Endodermal cell (in vitro differentiated cells): ENCODE measurements at places on chromosomes 5 and 9. TPM values are rescaled to one million over a fixed set of nuclear protein-coding genes. Genes with fewer than 3 reads are reported as not detected.

NSA2 gene
- 55.6 to 62.8 TPM (median 61.1 TPM) in 3 replicates for total RNA-seq

ACTBL2 gene
- total RNA-seq: not detected in 3 replicates

TRUB2 gene
- 31.8 and 33.4 TPM in 2 replicates for total RNA-seq

CDX1 gene
- total RNA-seq: 0.25 TPM in 1 of 2 replicates, not detected in the other

DOK3 gene
- 2.1 to 5.5 TPM (median 2.1 TPM) in 3 replicates for total RNA-seq

BASP1 gene
- total RNA-seq: 46.9 to 66.4 TPM (median 60.3 TPM) in 3 replicates

MCC gene
- total RNA-seq: 128 and 164 TPM in 2 replicates

SHC3 gene
- 1.3 and 1.6 TPM in 2 replicates for total RNA-seq

RASGEF1C gene
- total RNA-seq: 0.61 and 0.62 TPM in 2 replicates

SLC1A3 gene
- total RNA-seq: 1.7 and 2.6 TPM in 2 replicates

FAM169A gene
- total RNA-seq: 34.5 to 49.8 TPM (median 46.5 TPM) in 3 replicates

NAIF1 gene
- 6.5 and 6.6 TPM in 2 replicates for total RNA-seq

SMIM27 gene
- 14.0 and 14.2 TPM in 2 replicates for total RNA-seq

IFNA13 gene
- total RNA-seq: not detected in 2 replicates

RNF180 gene
- 3.8 and 5.3 TPM in 2 replicates for total RNA-seq

RECK gene
- total RNA-seq: 10.1 and 11.5 TPM in 2 replicates

LECT2 gene
- not detected in 3 replicates for total RNA-seq

ZFP62 gene
- 28.2 to 47.6 TPM (median 44.6 TPM) in 3 replicates for total RNA-seq

GPX8 gene
- 45.0 to 68.9 TPM (median 64.8 TPM) in 3 replicates for total RNA-seq

CDC20B gene
- total RNA-seq: 0.13 and 0.27 TPM in 2 replicates

PRLR gene
- total RNA-seq: 6.5 and 7.3 TPM in 2 replicates
